Activated T-cell treated with anti-CD3 and anti-CD28 coated beads, Interleukin-2, amount 50 U/mL, for 48 hours (primary cell): ENCODE measurements at places on chromosomes 13 and 19.

- no peak for DNase-seq
Measured at GRCh38 chr13:61935710-61936109, 520.1 kb upstream of the PCDH20 start.

GRCh38 chr13:111925146-111925875, 141.6 kb upstream of the SOX1 start:
- no peak for DNase-seq

GRCh38 chr13:29858667-29859066, 8.2 kb upstream of the UBL3 start:
- DNase-seq = no peak

GRCh38 chr19:28305513-28305912, 907.4 kb downstream of the UQCRFS1 start:
- no peak for DNase-seq

DNA sequence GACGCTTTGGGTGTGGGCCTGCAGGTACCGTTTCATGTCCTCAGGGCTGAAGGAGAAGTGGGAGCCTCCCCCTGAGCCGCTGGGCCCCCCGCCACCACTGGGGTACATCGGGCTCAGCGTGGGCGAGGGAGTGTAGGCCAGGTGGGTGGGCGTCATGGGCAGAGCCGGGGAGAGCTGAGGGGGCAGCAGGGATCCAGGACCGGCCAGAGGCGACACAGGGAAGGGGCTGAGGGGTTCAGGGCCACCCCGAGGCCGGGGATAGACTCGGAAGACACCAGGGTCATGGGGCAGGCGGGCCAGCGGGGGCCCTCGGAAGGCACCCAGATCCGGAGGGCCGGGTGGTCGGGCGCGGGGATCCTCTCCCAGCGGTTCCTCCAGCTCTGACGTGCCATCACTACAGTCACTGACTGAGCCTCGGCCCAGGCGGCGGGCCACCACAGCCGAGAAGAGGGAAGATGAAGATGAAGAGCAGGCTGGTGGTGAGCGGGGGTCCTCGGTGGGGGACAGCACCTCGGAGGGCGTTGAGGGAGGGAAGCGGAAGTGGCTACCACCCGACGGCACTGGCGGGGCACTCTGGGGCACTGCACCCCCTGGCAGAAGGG, 5.7 kb downstream of the ERF start:
- no peak for DNase-seq

DNA sequence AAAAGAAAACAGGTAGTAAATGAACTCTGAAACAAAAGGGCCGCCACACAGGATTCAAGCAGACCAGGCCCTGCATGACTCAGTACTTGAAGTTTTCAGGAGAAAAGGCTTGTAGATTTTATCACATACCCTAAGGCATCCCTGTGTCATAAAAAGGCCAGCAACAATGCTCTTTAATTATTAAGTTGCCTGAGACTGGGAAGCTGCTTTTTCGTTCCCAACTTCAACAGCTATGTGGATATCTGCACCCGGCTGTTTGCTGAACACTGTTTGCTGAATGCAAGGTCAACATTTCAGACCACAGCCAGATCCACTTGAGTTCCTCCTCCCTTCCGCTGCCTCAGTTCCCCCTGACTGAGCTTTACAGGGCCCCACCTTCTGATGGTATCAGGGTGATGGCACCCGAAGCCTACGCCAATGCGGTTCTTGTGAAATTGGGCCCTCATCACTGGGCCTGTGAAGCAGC, 6.1 kb upstream of the ECH1 start:
- no peak for DNase-seq

DNA sequence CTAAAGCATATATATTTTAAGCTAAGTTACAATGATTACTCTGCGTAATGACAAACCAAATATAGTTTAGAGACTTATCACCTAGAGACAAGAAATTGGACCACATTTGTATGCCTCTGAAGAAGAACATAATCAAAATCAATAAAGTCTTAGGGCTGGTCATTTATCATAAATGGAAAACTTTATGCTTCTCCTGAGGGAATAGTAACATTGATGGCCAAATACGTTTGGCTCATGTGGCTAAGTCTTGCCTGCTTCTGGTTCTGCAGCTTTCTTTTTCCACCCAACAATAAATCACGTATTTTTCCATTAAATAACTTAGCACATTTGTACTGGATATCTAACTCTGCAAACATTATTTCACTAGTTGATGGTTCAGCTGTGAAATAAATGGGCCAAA, 458.4 kb downstream of the SLITRK1 start:
- no peak for DNase-seq

DNA sequence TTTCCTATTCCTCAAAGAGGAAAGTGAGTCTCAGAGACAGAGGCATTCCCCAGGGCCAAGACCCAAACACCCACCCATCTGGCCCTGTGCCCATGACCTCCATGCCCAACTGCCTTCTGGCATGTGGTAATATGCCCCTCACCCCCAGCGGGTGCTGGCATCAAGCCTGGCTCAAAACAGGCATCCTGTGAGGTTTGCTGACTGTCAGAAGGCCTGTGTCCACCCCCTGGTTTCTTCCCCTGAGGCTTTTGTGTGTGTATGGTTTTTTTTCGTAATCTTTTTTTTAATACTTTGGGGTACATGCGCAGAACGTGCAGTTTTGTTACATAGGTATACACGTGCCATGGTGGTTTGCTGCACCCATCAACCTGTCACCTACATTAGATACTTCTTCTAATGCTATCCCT, 7.6 kb upstream of the KANK2 start:
- no peak for DNase-seq

GRCh38 chr19:50759886-50760285, 10.4 kb upstream of the GPR32 start:
- DNase-seq = no peak

GRCh38 chr13:42109957-42110356, 61.5 kb downstream of the DGKH start:
- no peak for DNase-seq

- no peak for DNase-seq
Measured at GRCh38 chr13:25771641-25772478, 280.0 kb downstream of the SHISA2 start.

DNA sequence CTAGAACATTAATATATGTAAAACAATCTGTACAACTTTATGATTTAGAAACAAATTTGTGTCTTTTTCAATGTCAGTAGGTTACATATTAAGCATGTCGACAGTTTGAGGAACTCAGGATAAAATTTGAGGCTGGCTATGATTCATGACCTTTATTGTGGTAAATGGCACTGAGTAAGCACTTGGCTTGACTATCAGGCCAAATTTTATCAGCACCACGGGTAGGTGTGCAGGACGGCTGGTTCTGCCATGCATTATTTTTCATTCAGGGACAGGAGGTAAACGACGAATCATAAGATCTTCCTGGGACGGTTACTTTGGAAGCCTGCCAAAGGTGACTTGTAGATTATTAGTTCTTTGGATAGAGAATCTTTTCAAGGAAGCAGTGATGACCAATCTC, 19.9 kb upstream of the CYP4F8 start:
- DNase-seq = no peak

DNA sequence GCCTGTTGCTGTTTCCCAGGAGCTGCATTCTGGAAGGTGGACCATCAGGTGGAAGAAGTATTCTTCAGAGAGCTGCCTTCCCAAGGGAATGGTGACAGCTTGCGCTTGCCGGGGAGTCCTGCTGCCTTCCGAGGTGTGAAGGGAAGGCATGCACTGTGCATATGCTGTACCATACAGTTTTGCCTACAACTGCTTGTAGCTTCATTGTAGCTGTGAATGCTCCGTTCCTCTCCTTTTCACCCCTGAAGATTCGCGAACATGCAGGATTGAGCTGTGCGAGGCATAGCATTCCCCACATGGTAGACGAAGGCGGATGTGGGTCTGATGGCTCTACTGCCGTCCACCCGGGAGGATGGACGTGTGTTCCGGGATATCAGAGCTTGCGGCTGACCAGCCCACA, 243.2 kb upstream of the TSHZ3 start:
- DNase-seq = no peak

- DNase-seq = peak; percentile 37
Measured at GRCh38 chr19:33175886-33176669, 18.1 kb upstream of the LRP3 start.
